Omental fat pad (tissue), 4 donors: ENCODE measurements at places on chromosomes 5 and 9. TPM values are rescaled to one million over a fixed set of nuclear protein-coding genes. Genes with fewer than 3 reads are reported as not detected.
A peak's percentile ranks its signal among the peaks of the same experiment; 100 is the strongest.

- no peak for DNase-seq
These were observed 64.5 kb downstream of the TMEM161B start for GRCh38 chr5:88203981-88204750.

The EIF4E1B gene
- total RNA-seq, result not detected

The ELOVL7 gene
- 9.5 TPM for total RNA-seq

GRCh38 chr9:107269681-107270080 is 13.4 kb upstream of the RAD23B start:
- no peak for DNase-seq

- no peak for DNase-seq
These were observed 193.8 kb upstream of the ACTBL2 start for GRCh38 chr5:57676222-57677098.

- DNase-seq, result peak; percentile 44
These were observed 416.5 kb upstream of the CCNH start for GRCh38 chr5:87829217-87829551.

- no peak for DNase-seq
These were observed 279.6 kb downstream of the RFX3 start for GRCh38 chr9:3246241-3246640.

DNA sequence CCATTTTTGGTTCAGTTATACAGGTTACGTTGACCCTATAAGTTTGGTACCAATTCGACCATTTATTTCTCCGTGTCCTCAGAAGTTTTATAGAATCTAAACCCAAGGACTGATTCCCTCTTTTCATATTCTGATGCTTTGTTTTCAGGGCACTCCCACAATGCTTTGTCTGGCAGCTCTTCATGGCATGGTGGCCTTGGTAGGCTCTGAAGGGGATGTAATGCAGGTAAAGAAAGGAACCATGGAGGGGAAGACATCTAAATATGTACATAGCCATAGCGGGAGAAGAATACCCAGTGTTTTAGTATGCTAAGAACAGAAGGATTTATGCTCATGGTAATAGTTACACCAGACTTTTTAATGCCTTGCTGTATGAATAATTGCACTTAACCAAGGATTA is 82.7 kb downstream of the HACD4 start:
- DNase-seq, result no peak

The SPINK1 gene
- total RNA-seq, result not detected

DNA sequence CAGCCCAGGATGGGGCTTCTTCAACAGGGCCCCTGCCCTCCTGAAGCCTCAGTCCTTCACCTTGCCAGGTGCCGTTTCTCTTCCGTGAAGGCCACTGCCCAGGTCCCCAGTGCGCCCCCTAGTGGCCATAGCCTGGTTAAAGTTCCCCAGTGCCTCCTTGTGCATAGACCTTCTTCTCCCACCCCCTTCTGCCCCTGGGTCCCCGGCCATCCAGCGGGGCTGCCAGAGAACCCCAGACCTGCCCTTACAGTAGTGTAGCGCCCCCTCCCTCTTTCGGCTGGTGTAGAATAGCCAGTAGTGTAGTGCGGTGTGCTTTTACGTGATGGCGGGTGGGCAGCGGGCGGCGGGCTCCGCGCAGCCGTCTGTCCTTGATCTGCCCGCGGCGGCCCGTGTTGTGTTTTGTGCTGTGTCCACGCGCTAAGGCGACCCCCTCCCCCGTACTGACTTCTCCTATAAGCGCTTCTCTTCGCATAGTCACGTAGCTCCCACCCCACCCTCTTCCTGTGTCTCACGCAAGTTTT is 23.6 kb downstream of the PCDHGC5 start:
- peak; percentile 93 for DNase-seq

- DNase-seq, result peak; percentile 60
These were observed 384 bp upstream of the DMXL1 start for GRCh38 chr5:119070578-119070827.

DNA sequence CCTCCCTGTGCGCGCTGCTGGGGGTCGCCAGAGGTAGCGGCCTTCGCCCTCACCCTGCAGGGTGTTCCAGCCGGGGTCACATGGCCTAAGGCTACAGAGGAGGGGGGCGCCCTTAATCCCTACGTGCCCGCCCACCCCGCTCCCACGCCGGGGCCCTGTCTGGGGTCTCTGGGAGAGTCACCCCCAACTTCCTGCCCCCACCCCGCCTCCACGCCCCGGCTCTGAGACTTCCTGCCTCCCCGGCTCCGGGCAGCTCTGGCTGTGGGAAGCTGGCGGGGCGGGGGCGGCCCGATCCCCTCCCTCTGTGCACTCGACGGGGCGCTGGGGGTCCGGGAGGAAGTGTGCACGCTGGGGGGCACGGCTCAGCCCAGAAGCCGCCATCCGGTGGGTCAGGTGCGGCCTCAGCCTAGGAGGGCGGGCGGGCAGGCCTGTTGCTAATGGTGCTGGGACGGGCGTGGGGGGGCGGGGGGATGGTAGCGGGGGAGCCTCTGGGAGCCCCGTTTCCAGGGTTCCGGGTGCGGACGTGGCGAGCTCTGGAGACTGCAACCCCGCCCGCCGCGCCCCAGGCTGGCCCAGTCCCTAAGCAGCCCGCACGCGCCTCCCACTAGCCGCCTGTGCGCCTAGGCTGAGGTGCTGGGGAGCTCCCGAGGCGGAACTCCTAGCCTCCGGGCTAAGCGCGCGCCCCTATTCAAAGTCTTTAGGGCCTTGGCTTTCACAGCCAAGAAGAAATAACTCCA is 61.6 kb downstream of the CXXC5 start:
- no peak for DNase-seq
